Naive thymus-derived CD4-positive, alpha-beta T cell (primary cell): ENCODE measurements at places on chromosomes 2 and 18.

DNA sequence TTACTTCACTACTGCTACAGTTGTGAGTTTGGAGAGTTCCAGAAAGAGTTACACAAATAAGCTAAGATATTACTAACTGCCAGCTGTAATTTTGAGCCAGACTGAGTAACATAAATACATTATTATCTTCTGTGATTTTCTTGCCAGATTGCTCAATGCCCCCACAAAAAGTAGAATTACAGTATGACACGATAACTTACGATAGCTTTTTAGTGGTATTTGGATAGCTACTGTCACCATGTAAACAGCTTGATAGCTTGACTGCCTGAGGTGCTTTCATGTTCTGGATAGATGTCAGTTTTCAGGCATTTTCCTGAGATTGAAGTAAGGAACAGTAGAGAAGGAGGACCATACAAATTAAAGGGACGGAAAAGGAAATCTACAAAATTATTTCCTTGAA is 533.3 kb downstream of the SOCS6 start:
- DNase-seq: no peak

DNA sequence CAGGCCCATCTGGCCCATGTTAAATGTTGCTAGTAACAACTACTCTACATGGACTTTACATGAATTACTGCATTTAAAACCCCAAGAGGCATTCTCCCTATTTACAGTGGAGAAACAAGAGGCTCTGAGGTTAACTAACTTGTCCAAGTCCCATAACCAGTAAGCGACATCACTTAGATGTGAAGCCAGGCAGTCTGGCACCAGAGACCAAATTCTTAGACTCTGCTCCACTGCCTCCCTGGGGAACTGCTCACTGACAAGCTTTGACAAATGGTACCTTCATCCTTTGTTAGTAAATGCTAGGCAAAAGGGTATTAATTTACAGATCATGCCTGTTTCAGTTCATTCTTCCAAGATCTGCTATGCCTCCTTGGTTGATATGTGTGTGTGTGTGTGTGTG is 124.8 kb downstream of the AFF3 start:
- no peak for DNase-seq

DNA sequence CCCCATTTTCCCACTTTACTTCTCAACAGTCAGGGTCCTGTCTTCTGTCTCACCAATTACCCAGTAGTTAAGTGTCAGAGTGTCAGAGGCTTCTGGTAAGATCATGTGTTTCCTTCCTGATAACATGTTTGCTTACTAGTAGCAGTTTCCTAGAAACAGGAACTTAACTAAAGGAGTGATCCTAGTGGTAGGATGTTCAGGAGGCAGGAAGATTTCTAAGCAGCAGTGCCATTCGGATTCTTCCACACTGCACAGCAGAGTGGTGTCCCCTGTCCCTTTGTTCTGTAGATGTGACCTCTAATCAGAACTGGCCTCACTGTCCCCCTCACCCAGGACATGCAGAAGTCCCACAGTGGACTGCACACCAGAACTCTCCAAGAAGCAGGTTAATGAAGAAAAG is 221.8 kb upstream of the OSR1 start:
- no peak for DNase-seq

DNA sequence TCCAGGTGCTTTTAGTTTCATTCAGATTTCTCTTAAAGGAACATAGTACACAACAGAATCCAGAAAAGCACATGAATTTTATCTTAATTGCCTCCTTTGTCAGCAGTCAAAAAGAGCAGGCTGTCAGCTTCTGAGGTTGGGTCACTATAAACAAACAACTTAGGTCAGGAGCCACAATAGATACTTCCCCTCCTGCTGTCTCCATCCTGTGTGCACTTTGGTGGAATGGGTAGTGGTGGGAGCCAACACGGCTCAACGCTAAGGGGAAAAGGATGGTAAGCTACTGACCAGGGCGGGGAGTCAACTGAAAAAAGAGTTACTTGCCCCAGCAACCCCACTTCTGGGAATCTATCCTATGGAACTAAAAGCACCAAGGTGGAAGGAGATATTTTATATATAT is 121.9 kb downstream of the PAX3 start:
- no peak for DNase-seq

GRCh38 chr18:7394050-7394659 is 163.3 kb downstream of the LRRC30 start:
- DNase-seq: no peak
